ENCODE measurements at places on chromosomes 6 and 20.

- no peak for DNase-seq
Measured at GRCh38 chr20:19750101-19750606, 7.9 kb upstream of the RIN2 start.

DNA sequence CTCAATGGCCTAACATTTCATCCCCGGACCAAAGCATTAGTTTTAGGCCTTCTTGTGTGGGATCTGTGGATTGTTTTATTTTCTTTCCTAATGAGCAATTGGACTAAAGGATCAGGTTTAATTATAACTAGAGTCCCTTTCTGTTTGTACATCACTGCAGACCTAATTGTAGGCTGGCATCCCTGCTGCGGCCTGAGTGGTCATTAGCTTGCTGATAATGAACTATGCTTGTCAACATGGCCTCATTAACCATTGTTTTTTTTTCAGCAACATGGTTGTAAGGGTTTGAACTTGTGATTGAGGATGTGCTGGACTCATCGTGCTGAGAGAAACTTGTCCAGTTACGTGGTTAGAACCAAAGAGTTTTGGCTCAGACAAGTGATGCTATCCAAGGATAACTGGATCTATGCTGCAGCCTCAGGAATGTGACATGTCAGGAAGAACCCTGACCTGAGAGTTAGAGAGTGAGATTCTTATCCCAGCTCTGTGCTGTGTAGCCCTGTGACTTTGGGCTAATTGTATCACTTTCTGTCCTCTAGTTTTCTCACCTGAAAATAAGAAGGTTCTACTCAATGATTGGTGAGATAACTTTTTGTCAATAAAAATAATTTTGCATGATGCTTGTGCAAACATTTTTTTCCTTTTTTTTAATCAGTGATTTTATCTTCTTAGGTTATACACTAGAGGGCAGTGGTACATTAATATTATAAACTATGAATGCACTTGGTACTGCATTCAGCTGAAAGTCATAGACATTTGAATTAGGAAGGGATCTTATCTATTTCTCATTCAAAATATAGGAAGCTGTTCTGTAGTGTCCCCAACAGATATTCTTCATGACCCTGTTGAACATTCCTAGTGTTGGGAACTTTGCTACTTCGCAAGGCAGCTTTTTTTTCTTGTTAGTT is 140.9 kb downstream of the RNF144B start:
- DNase-seq = peak; percentile 63

DNA sequence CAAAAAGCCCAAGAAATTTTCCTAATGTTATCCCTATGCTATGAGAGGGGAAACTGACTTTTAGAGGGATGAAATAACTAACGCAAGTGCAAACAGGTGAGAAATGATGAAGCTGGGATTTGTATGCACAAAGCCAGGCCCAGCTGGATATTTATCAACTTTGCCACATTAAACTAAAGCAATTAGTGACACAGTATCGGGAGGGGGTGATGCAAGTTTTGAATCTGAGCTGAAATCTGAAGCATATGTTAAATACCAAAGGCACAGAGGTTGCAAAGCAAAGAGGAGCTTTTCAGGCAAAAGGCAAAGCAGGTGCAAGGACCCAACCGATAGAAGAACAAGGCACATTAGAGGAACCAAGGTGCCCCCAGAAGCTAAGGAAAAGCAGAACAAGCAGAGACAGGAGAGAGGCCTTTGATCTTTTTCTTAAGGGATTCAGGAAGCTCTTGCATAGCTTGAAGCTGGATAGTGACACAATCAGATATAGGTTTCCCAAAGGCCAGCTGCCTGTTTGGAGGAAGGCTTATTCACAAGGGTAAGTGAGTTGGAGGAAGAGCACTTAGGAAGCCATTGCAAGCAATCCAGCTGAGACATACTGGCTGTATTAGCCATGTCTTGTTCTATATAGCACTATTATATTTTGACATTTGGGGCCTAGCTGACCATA is 207.5 kb downstream of the HIVEP2 start:
- DNase-seq = no peak

DNA sequence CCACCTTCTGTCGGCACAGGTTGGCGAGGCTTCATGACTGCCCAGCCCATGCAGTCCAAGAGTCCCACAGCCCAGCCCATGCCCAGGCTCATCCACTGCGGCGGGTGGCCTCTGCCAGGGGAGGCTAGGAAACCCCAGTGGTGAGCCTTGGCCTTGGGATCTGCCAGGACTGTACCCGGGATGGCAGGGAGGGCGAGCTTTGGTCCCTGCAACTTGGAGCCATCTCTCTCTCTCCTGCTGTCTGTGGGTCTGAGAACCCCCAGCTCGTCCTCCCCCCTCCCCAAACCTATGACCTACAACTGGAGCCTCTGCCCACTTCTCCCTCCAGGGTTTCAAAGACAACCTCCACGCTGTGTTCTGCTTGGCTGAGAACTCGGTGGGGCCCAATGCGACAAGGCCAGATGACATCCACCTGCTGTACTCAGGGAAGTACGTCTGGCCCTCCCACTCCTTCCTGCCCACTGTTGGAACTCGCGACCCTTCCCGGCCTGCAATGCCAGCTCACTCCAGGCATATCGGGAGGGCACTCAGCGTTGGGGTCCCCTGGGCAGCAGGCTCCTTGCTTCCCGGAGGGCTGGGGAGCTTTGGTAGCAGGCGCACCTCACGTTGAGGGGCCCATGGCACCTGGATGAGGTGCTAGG is 19.7 kb downstream of the NPEPL1 start:
- no peak for DNase-seq

- DNase-seq = no peak
Measured at GRCh38 chr6:122412001-122412400, 12.5 kb downstream of the HSF2 start.

DNA sequence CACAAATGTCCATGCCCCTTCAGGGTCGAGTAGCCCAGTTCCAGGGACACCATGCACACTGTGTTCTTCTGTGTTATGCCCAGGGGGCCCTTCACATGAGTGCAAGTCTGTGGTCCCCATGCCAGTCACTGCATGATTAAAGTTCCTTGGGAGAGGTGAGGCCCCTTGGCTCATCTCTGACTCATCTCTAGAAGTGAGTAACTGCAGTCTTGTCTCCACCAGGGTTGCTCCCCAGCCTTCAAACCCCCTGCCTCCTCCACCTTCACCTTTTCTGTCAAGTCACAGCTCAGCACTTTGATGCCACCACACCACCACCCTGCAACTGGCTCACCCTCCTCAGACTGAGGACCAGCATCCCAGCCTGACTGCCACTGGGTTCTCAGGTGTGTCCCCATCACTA is 161.7 kb downstream of the UNC5CL start:
- DNase-seq = no peak

- no peak for DNase-seq
Measured at GRCh38 chr6:115058414-115059211, 715.8 kb upstream of the HS3ST5 start.

DNA sequence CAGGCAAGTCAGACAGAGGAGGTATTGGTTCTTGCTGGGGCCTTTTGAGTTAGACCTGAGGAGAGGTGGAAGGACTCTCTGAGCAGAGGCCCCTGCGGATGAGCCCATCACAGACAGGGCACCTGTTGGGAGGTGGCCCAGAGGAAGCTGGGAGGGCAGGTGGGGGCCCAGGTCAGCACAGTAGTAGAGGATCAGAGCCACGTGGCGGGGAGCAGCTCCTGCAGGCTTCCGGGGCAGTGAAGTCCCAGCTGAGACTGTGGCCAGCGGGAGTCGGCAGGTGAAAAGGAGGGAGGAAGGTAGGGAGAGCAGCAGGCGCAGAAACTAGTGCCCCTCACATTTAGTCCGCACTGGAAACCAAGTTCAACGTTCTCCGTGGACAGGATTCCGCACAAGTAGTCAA is 61.8 kb downstream of the RSPH3 start:
- DNase-seq = no peak

DNA sequence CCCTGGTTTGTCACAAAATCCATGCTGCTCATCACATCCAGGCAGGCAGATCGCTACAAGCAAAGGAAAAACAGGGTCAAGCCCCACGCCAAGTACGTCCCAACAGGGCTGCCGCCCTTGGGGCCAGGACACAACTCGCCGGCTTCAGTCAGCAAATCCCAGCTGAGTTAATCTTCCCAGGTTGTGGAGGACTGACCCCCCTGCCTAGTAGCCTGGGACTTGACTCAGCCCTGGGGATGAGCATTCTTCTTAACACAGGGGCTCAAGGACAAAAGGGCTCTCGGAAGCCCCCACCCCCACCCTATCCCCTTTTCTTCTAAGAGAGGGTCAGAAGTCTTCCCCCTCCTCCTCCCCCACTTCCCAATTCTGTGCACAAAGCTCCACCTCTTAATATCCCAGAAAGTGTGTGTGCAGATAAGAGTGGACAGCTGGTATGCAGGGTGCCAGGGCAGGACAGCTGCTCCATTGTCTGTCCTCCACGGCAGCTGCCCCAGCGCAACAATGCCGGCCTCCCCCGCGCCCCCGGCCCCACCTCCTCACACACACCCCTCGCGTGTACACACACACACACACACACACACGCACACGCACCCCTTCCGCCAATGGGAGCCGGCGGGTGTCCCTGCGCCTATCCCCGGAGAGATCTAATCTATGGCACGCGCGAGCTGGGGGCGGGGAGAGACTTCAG is 4.5 kb downstream of the DLL1 start:
- DNase-seq = peak; percentile 94

DNA sequence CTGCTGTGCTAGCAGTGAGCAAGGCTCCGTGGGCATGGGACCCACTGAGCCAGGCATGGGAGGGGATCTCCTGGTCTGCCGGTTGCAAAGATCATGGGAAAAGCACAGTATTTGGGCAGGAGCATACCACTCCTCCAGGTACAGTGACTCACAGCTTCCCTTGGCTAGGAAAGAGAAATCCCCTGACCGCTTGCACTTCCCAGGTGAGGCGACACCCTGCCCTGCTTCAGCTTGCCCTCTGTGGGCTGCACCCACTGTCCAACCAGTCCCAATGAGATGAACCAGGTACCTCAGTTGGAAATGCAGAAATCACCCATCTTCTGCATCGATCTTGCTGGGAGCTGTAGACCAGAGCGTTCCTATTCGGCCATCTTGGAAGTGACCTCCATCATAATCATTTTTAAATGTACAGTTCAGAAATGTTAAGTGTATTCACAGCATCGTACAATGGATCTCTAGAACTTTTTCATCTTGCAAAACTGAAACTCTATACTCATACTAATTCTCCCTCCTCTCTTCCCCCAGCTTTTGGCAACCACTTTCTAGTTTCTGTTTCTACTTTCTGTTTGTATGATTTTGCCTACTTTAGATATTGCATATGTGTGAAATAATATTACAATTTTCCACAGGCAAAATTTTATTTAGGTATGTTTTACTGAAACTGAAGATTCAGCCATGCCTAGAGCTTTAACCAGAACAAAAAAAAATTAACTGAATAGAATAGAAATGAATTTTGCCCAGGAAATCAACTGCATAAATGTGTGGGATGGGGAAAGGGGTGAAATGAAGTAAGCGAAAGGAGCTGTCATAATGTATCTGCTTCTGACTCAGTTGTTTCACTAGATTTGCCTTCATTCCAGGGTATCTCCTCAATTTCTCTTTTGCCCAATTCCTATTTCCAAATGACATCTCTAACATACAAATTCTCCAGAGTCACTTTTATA is 100.0 kb downstream of the RWDD2A start:
- no peak for DNase-seq

DNA sequence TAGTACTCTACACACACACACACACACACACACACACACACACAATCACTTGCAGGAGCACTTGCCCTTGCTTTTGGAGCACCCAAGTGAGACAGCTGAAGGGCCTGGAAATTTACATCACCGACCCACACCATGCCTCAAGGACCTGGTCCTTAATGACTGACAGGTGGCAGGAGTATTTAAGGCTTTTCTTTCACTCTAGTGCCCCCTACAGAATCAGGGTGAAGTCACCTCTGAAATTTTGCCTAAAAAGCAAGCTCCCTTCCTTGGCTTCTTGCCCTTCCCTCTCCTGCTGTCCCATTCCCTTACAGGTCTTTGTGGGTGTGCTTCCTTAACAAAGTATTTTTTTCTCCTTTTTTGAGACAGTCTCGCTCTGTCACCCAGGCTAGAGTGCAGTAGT is 353.5 kb upstream of the IRAK1BP1 start:
- no peak for DNase-seq

DNA sequence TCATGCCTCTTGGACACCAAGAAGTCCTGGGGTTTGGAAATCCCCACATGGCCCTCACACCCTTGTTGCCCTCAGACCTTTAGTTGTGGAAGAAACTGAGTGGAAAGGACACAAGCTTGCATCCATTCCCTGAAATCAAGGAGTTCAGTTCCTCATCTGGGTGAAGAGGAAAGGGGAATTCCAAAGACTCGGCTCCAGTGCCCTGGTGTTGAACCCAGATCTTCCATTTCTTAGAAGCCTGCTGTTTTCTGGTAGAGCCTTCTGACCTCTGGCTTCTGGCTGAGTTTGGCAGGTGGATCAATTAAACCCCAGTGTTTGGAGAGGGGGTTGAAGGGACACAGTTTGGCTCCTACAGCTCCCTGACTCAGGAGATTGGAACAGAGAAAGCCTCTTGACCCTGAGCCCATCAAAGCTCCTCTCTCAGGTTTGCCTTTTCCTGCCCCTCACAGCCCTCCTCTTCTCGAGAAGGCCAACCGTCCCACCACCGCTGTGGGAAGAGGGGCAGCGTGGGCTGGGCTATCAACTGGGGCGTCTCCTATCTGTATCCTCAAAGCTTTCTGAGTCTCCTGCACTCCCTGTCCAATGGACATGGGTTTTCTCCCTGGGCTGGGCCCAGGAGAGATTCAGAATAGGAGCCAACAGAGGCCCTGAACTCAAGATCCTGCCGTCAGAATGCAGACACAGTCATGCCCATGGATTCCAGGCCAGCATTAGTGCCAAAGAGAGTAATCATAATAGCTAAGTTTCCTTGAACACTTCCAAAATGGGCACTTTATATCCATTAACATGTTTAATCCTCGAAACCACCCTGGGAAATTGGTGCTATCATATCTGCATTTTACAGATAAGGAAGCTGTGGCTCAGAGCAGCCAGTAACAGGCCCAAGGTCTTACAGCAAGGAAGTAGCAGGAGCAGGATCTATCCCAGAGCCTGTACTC is 146.2 kb downstream of the VEGFA start:
- no peak for DNase-seq

DNA sequence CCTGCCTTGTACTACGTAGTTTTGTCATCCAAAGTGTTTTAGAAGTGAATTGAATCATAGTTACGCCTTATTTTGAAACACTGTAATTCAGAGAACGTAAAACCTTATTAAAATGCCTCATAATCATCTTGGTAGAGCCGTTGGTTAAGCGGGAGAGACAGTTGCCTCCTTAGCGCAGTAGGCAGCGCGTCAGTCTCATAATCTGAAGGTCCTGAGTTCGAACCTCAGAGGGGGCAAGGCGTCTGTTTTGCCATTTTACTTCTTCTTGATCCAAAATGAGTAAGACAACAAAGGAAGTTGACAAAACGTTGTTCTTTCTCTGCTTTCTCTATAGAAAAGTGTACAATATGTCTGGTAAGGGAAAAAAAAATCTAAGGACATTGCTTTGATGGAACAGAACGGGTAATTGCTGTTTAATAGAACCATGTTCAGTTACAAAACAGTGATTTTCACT is 20.7 kb upstream of the TRIM27 start:
- DNase-seq = peak; percentile 65

- DNase-seq = no peak
Measured at GRCh38 chr6:69421269-69421668, 375.5 kb downstream of the LMBRD1 start.
